ENCODE measurements at places on chromosomes 3 and 15.

GRCh38 chr3:56291953-56292352, 176.3 kb downstream of the ERC2 start:
- no peak for DNase-seq

GRCh38 chr15:99084965-99085364, 19.9 kb upstream of the SYNM start:
- no peak for DNase-seq

DNA sequence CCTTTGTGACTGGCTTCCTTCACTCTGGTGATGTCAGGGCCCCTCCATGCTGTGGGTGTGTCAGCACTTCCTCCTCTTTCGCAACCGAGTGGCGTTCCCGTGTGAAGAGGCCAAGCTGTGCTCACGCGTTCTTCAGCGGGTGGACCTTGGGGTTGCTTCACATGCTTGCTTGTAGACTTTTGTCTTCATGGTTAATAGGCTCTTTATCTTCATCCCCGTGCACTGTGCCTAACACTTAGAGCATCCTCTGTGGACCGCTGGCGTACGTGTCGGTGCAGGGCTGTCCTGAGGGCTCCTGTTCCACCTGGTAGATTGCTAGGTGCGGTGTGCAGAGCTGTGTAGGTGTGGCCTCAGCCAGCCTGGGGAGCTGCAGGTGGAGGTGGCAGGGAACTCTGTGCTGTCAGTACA, 182.3 kb downstream of the OR4M2 start:
- no peak for DNase-seq

DNA sequence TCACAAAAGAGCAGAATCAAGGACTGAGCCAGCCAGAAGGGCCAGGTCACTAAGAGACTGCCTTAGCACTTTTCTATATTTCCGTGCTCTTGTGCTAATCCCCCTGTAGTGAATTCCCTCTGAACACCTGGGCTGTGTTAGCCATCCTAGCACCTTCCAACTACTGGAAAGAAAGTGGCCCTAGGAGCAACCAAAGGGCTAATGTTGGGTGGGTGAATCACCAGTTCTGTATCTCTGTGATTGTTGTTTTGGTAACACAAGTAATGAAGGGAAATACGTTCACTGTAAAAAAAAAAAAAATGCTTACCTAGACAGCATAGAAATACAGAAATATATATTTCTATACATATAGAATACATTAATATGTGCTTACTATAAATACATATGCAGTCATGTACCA, 43.9 kb downstream of the PXYLP1 start:
- no peak for DNase-seq

DNA sequence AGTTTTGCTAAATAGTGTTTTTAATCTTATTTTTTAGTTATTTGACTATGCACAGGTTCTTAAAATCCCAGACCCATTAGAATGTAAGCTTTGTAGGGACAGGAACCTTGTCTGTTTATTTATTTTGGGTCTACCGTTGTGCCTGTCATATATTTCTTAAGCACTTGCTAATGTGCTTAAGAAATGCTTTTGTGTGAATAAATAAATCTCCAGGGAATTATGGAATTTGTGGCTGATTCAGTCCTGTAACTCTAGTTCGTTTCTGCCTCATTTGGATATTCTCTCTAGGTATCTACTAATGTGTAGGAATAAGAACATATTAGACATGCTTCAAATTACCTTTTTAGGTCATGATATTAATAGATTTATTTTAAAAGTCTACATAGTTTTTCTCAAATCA, 161.6 kb downstream of the LPP start:
- no peak for DNase-seq

DNA sequence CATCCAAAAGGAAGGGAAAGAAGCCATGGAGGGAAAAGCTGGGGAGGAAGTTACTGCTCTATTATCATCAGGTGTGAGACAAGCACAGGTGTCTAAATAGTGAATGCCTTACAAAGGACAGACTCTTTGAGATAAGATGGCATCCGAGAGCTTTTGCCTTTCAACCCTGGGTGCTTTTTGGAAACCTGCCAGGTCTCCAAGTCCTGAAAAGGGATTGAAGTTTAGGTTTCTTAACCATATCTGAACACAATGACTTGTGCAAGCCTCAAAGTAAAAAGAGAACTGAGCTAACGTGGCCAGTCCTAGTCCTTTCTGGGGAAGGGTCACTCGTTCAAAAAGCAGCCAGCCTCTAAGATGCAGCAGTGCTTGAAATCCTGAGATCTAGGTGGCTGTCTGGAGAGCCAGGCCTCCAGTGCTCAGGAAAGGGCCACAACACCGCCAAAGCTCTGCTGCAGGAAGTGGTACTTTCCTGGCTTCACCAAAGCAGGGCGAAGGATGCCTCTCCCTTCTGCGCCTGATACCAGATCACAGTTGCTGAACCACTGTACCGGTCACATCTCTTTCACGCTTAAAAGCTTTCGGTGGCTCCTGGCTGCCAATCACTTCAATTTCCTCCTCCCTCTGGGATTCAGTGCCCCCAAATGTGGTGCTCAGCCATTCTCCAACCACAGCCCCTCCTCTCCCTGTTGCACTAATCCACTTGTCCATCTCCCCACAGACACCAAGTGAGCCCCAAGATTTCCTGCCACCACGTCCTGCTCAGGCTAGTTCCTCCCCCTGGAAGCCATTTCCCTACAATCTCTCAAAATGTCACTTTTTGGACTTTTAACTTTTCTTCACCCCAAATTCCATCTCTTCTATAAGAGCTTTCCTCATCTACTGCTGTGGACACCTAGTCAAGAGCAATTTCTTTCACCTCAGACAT, 104.1 kb upstream of the LPP start:
- DNase-seq = no peak

- DNase-seq = no peak
Measured at GRCh38 chr3:46013316-46014094, 13.8 kb downstream of the XCR1 start.

DNA sequence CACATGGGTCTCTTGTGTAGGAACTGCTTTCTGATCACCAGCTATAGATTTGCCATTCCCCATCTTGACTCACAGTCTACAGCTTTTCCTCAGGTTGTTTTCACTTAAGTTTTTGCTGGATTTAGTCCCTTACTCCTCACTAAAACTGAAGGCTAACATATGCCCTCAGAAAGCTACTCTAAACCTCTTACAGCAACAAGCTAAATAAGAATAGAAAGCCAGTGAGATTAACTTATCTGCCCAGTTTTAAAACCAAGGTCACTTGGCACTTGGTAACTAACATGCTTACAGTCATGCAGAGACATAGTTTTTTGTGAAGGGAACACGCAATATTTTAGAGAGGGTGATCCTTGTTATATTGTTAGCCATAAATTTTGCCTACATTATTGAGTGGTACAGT, at the start of gene GUCA1C:
Gene GUCA1C (minus strand): TSS at position 180 of the 400 bp plus-strand sequence. CDS start 117 bp downstream, at position 63.
- DNase-seq = no peak

GRCh38 chr15:68113273-68113672, 59.2 kb downstream of the PIAS1 start:
- DNase-seq = no peak

DNA sequence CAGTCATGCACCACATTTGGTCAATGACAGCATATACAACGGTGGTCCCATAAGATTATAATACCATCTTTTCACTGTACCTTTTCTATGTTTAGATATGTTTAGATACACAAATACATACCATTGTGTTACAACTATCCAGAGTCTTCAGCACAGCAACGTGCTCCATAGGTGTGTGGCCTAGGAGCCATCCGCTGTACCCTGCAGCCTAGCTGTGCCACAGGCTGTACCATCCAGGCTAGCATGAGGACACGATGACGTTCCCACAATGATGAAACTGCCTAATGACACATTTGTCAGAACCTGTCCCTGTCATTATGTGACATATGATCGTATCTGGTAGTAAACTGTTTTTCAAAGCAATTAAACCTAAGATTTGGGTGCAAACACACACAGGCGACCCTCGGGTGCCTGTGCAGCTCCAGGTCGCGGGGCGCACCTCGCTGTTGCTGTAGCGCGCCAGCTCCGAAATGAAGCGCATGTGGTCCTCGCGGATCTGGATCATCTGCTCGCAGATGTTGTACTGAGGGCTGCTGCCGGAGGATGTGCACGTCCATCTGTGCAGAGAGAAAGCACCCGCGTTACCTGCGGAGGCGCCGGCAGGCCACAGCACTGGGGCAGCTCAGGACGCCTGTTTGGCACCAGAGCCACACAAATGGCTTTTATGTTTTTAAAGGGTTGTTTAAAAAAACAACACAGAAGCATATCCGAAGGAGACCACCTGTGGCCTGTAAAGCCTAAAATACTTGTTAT, 48.2 kb downstream of the CYFIP1 start:
- no peak for DNase-seq

DNA sequence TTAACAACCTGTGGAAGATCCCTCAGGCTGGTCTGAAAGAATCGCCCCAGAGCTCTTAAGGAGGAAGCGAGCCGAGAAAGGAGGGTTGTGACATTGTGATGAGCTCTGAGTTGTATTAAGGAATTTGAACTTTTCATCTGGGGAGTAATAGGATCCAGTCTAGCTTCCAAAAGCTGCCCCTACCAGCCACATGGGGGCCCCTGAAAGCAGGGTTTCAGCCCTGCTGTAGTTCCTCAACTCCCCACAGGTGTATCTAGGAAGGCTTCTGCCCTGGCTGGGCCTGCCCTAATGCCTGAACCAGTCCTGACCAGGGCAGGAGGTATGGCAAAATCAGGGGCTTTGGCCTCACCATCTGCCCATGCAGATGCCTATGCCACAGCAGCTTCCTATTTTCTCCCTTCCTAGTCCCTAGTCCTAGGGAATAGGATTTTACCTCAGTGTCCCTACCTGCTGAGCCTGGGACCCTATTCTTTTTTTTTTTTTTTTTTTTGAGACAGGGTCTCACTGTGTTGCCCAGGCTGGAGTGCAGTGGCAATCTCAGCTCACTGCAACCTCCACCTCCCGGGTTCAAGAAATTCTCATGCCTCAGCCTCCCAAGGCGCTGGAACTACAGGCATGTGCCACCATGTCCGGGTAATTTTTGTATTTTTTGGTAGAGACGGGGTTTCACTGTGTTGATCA, 5.0 kb upstream of the AP3S2 start:
- DNase-seq = peak; percentile 67

GRCh38 chr15:92494806-92495336, 101.2 kb downstream of the ST8SIA2 start:
- no peak for DNase-seq

- peak; percentile 76 for DNase-seq
Measured at GRCh38 chr15:66931768-66932633, 133.4 kb upstream of the SMAD3 start.

- DNase-seq = peak; percentile 3
Measured at GRCh38 chr3:69368129-69368741, 17.7 kb downstream of the FRMD4B start.

GRCh38 chr3:72317491-72317890, 530.8 kb downstream of the SHQ1 start:
- no peak for DNase-seq

GRCh38 chr15:38996111-38996631, 431.6 kb upstream of the RASGRP1 start:
- peak; percentile 80 for DNase-seq

GRCh38 chr15:92845126-92845508, 55.0 kb upstream of the CHD2 start:
- DNase-seq = peak; percentile 58

DNA sequence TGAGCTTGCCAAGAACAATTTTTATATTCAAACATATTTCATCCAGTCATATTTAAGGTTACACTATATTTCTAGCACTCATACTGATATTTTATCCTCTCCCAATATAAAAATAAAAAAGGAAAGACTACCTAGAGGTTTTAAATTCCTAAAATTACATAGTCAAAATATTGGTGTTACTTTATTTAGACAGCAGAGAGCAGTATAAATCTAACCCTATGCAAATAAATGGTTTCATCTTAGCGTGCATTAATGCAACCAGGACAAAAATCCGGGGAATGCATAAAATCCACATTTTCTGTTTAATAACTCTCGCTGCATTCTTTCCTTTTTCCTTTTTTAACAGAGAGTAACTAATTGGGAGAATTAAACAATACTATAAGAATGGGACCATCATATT, 1447.4 kb upstream of the ALCAM start:
- no peak for DNase-seq

DNA sequence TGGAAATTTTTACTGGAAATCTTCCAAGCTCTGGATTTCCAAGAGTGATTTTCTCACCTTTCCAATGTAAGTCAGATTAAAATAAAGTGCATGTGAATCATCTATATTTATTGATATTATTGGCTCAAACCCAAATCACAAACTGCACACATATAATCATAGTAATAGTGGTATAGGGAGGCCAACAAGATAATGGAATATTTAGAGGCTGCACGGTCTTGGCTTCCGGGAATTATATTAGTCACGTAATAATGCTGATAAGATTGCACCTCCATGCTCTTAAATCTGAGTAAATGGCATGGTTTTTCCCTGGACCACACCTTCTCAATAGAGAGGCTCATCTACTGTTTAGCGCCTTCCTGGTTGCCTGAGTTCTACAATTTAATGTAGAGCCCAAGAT, 567.1 kb upstream of the NR2F2 start:
- peak; percentile 76 for DNase-seq

DNA sequence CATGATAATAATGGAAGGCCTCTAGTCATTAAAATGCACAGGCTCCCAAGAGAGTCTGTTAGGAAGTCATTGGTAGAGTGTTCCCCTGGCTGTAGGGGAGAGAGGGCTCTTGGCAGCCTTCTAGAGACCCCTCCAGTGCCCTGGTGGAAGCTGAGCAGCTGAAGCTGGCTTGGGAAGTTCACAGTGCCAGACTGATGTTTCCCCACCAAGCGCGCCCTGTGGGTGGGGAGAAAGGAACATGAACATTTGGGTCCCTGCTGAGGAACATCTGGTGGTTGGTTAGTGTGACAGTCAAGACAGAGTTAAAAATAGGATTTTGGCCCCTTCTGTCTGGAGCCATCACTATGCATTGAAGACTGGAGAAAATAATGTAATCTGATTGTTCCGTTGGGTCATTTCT, 37.1 kb upstream of the RGMA start:
- DNase-seq = no peak

- no peak for DNase-seq
Measured at GRCh38 chr3:74463515-74463914, 150.9 kb downstream of the CNTN3 start.

GRCh38 chr3:60399292-60399691, 852.0 kb downstream of the FHIT start:
- DNase-seq = no peak

DNA sequence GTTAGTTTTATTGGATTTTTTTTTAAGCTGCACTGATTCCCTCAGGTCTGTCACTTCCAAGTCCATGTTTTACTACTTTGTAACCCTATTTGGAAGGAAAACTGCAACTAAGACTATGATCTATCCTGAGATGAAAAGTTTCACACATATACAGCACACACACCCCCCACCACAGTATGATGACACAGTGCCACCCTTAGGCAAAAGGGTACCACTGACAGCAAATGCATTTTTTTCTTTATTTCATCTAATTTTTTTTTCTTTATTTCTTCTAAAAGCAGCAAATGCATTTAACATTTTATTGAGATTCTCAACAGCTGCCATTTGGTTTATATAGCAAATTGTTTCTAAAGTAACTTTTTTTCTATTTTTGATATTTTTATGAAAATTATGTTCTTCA, 21.2 kb downstream of the NGRN start:
- no peak for DNase-seq

- peak; percentile 60 for DNase-seq
Measured at GRCh38 chr15:83653639-83654378, at the start of gene ADAMTSL3. TSS of gene ADAMTSL3 (plus strand) at chr15:83654123. CDS start at chr15:83655762, 1,639 bp downstream.
